ENCODE measurements at places on chromosomes 5 and 9.
A peak's percentile ranks its signal among the peaks of the same experiment; 100 is the strongest.

- DNase-seq = no peak
These were observed 51.0 kb upstream of the IL17B start for GRCh38 chr5:149429839-149430721.

DNA sequence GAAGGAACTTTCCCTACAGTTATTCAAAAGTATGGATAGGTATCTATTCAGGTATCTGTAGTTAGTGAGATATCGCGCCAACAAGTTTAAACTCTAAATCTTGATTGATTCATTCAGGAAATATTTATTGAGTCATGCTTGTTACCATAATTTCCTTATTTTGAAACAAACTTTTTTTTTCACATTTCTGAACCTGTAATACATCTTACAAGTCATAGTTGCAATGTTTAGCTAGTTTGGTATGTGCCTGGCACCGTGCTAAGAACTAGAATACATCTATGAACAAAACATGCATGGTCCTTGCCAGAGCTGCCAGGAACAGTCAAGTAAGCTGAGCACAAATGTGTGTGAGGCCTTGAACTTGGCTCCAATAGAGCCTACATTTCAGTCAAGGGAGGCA lies 226.4 kb downstream of the PCSK5 start:
- DNase-seq = no peak

- no peak for DNase-seq
These were observed 99.3 kb downstream of the CDK5RAP2 start for GRCh38 chr9:120480707-120481106.

DNA sequence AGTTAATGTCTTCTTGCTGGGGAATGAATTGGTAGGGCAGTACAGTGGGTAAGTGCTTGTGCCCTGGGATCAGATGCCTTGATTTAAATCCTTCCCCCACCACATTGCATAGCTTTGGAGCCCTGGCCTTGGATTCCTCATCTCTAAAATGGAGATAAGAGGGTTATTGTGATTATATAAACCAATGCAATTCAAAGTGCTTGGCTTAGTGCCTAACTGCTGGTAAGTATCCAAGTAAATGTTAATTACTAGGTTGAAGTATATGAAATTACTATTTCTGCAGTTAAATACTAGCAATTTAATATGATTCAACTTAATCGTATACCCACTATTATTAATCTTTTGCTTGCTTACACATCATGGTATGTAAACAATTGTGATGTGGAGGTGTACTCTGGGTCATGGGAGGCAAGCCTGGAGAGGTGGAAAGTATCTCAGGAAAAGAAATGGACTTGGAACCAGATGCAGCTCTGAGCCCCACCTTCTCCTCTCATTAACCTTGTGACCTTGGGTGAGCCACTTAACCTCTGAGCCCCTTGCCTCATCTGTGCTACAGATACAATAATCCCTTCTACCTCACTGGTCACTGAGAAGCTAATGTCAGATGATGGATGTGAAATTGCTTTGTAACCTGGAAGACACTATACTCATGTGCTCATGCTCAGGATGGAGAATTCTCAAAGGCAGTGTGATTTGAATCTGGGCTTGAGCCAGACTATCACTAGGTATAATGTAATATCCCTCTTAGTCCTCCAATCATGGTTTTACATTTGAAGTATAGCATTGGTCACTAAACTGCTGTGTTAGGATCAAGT lies 23.8 kb downstream of the NEUROG1 start:
- DNase-seq = no peak

- no peak for DNase-seq
These were observed 121.5 kb upstream of the SNX2 start for GRCh38 chr5:122653087-122654017.

GRCh38 chr5:121962347-121962670 lies 534 bp downstream of the SRFBP1 start:
- DNase-seq = no peak

- DNase-seq = no peak
These were observed 234.1 kb downstream of the FBXL7 start for GRCh38 chr5:15734058-15734457.

DNA sequence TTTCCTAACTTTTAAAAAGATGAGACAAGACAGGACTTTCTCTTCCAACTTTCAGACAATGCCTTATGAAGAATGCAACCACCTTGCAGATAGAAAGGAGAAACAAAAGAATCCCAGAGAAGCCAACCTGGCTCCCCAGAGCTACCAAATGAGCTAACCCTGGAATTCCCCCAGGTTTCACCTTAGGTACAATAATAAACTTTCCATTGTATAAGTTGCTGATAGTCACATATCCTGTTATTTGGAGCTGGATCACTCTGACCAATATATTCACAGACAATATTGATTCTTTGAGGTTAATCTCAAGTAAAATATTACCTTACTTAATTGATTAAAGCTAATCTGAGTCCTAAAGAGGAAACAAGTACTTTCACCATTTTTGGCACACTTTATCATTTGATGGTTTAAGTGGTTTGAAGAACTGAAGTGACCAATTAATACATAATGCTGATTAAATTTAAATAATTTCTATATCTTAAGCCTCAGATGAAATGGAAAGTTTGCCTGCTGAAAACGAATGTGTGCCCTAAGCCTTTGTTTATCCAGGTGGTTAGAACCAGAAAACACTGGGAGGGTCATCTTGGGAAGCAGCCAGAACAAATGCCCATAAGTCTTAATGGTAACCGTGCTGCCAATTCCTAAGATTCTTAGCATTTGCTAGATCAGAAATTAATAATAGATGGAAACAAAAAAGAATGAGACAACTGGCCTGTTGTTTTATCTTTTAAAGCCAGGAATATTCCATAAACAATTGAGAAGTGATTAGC lies 159.6 kb upstream of the SLC12A2 start:
- no peak for DNase-seq

DNA sequence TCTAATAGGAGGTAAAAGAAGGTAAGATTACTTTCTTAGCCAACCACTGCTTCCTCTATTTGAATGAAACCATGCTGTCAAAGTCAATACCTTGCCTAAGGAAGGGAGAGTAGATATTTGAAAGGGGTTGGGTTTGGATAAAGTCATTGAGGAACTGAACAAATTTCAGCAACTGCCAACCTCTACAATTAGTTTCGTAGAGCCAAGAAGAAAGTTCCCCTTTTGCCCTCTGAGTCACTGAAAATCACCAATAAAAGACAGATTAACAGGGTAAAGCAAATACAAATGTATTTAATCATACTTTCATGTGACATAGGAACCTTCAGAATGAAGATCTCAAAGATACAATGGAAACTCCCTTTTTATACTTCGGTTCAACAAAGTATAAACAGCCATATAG lies 615.7 kb downstream of the GABRG2 start:
- DNase-seq = no peak

- DNase-seq = no peak
These were observed 236.8 kb downstream of the ACTL7B start for GRCh38 chr9:108618906-108619550.

GRCh38 chr5:177484902-177485549 lies 11.6 kb upstream of the DBN1 start:
- no peak for DNase-seq

DNA sequence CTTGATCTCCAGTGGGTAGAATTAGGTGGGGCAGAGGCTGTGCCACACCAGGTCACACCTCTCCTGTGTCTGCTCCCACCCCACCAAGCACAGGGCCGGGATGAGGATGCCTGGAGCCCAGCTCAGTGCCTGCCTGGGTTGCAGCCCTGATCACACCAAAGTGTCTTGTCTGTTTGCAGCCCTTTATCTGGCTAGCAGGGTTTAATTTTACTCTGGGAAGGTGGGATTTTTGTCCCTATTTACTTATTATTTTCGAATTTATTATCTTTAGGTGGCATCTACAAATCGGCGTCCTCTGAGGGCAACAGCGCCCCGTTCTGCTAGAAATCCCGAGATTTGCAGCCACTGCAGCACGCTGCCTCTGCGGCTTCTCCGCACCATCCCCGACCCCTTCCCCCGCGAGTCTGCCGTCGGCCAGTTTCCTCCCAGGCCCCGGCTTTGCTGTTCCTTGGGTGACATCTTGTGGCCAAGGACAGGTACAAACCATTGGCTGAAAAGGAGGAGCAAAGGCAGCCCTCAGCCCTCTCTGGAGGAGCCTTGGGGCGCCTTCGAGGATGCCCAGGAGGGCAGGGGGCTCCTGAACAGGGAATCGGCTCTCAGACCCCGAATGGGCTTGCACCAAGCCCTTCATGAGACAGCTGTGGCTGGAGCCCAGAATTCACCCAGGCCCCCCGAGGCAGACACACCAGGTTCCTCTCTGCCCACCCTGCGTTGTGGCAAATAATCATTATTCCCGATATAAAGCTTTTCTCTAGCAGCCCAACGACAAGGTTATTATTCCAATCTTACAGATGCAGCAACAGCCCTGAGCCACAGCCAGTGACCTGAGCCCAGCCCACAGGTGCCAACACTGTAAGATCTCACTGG lies 113.0 kb downstream of the GAPVD1 start:
- peak; percentile 62 for DNase-seq

GRCh38 chr9:92488681-92489550 lies 6.6 kb upstream of the ASPN start:
- no peak for DNase-seq

DNA sequence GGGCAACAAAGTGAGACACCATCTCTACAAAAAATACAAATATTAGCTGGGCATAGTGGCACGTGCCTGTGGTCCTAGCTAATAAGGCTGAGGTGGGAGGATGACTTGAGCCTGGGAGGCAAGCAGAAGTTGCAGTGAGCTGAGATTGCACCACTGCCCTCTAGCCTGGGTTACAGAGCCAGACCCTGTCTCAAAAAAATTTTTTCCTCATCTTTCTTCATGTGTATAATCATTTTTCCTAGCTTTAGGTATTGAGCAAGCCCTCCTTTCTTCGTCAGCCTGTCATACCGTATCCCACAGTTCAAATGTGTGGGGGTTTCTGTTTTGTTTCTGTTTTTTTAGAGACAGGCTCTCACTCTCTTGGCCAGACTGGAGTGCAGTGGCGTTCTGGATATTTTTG lies 41.3 kb downstream of the EHMT1 start:
- no peak for DNase-seq

GRCh38 chr5:132837868-132838267 lies 7.4 kb upstream of the SHROOM1 start:
- no peak for DNase-seq

GRCh38 chr9:93427655-93428379 lies 23.7 kb upstream of the FAM120A start:
- no peak for DNase-seq

- no peak for DNase-seq
These were observed 17.4 kb downstream of the C5orf15 start for GRCh38 chr5:133950821-133951612.

- no peak for DNase-seq
These were observed 809 bp downstream of the TNIP1 start for GRCh38 chr5:151079838-151080612.

DNA sequence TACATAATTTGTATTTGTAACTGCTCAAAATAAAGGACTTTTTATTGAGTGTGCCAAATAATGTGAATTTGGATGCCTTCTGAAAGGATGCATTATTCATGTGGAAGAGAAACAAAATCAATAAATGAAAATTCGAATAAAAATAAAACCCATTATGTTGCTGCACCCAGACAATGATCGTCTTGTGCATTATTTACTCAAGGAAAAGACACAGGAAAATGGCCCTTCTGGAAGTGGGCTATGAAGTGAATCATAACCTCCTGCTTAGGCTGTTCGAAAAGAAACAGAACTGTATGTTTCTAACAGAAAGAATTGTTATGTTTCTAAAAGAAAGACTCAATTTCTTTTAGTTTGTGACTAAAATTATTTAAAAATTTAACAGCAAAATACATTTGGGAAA lies 168.9 kb upstream of the NFIB start:
- no peak for DNase-seq

DNA sequence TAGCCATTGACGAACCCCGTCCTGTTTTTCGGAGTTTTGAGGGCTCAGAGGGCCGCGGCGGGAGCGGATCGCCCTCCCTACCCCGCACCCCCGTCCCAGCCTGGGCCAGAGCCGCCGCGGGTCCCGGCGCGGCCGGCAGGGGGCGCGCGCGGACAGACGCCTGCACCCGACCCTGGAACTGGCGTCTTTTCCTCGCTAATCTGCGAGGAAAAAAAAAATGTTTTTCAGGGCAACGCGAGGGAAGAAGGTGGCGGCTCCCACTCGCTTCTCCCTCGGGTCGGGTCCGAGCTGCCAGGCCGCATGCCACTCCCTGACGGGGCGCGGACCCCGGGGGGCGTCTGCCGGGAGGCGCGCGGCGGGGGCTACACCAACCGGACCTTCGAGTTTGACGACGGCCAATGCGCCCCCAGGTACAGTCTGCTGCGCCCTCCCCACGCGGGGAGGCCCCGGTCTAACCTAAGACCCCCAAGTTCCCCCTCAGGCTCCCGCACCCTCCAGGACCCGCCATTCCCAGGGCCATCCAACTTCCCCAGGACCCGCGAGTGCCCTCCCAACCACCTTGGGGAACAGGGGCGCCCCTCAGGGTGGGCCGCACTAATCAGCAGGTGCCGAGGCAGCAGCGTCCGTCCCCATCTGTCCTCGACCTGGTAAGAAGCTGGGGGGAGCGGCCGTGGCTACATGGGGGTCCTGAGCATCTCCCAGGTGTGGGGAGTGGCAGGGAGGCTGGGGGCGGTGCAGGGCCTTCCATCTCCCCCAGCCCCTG lies at the start of gene KCNT1:
Gene KCNT1 (plus strand): TSS at position 227 of the 763 bp plus-strand sequence. CDS start 74 bp downstream, at position 301.
- peak; percentile 23 for DNase-seq

GRCh38 chr9:137156567-137157375 lies 13.1 kb downstream of the LRRC26 start:
- DNase-seq = peak; percentile 32

GRCh38 chr9:107530679-107531078 lies 41.1 kb upstream of the KLF4 start:
- DNase-seq = no peak

GRCh38 chr9:26078706-26079105 lies 400.5 kb upstream of the TUSC1 start:
- DNase-seq = no peak

DNA sequence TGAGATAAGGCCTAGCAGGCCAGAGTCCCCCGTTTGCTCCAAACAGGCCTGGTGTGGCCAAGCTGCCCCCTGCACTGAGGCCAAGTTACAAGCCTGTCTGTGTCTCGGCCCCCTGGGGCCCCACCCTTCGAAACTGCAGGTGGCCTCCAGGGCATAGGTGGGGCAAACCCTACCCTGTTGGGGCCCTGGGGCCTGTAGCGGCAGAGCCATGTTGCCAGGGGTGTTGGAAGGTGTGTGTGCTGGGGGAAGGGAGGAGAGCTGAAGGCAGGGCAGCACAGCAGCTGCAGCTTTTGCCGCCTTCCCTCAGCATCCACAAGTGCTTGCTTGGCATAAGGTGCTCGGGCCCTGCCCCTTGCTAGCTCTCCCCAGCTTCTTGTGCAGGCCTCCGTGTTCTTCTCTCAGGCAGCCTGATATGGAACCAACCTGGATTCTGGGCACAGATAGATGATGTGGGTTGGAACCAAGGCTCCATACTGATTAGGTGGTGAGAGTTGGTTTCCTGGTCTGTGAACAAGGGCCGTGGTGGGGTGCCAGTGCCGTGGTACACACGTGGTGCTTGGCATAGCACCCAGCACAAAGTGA lies 12.7 kb downstream of the IRF1 start:
- DNase-seq = no peak

DNA sequence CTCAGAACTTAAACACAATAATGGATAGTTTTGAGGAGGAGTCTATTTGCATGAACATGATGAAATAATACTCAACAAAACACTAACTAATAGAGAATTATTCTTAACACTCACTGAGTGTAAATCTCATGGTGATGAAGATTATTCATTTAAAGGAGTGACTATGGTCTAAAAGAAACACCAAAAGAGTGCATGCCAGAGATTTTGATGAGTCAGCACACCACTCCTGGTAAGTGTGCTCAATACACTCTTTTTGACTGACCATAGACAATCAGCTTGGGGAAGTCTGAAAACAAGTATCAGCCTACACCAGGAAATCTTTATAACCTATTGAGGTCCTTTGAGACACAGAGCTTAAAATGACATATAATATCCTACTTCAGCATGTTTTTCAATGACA lies 6.8 kb upstream of the FST start:
- DNase-seq = no peak

GRCh38 chr9:34254966-34255825 lies 73.9 kb downstream of the KIF24 start:
- no peak for DNase-seq

Data from CD4-positive, alpha-beta T cell treated with Interleukin-6 at 100 ng/mL for 8 hours (primary cell).